ENCODE measurements at places on chromosomes 2 and 18. TPM values are rescaled to one million over a fixed set of nuclear protein-coding genes. Genes with fewer than 3 reads are reported as not detected.
A peak's percentile ranks its signal among the peaks of the same experiment; 100 is the strongest.

RBM43 gene
- 6.8 TPM for total RNA-seq

DNA sequence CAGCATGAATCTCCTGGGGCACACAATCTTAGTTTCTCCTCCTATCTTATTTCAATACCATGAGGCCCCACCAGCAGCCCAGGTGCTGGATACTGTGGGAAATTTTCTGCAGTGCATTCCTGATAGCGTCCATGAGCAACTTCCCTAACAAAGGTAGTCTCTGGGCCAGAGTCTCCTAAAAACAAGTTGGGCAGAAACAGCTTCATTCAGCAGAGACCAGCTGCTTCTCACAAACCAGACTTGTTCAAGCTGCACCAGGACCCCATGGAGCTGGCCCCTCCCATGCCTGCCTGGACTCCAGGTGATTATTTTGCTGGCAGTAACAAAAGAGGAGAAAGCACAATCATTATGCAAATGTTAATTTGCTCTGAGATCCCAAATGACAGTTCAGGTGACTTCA is 31.4 kb downstream of the MYO5B start:
- DNase-seq, result no peak

DNA sequence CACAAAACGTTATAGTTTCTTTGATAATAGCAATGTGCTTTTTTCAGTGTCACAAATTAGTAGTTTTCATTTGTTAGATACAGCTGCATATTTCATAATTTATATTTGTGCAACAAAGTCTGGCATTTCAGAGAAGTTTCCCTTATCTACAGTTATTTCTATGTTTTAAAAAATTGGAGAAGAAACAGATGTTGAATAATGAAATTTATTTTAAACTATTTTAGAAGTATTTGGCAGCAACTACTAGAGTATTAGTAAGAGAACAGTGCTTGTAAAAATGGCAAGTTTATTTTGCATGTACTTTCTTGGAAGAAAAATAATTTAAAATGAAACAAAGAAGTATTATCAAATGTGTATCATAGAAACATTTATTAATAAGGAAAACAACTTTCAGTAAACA is 68.6 kb upstream of the COL5A2 start:
- peak; percentile 10 for DNase-seq

GAD1 gene
- 0.13 TPM for total RNA-seq

MAPK4 gene
- 0.22 TPM for total RNA-seq

DNA sequence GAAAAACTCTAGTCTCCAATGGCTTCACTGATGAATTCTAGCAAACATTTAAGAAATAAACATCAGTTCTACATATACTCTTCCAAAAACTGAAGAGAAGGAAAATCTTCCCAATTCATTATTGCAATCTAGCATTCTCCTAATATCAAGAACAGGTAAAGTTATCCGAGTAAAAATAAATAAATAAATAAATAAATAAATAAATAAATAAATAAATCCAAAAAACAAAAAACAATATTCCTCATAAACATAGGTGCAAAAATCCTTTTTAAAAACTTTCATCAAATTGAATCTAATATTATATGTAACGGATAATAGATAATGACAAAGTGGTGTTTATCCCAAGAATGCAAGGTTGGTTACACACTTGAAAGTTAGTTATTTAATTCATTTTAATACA is 58.4 kb upstream of the TMEM247 start:
- DNase-seq, result no peak

DNA sequence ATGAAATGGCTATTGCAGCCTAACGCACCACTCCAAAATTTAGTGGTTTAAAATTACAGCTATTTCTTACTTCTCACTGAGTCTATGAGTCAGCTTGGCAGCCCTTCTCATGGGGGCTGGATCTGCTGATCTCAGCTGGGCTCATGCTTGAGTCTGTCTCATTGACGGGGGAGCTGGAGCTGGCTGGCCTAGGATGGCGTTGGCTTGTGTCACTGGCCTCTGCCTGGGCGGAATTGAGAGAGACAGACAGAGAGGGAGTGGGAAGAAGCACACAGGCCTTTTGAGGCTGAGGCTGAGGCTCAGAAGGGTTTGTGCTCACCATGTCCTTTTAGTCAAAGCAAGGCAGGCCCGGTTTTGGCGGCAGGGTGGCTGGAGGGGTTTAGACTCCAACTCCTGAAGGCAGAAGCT is 412.1 kb upstream of the MYT1L start:
- DNase-seq, result peak; percentile 71

PXDN gene
- total RNA-seq, result 291 TPM

DNA sequence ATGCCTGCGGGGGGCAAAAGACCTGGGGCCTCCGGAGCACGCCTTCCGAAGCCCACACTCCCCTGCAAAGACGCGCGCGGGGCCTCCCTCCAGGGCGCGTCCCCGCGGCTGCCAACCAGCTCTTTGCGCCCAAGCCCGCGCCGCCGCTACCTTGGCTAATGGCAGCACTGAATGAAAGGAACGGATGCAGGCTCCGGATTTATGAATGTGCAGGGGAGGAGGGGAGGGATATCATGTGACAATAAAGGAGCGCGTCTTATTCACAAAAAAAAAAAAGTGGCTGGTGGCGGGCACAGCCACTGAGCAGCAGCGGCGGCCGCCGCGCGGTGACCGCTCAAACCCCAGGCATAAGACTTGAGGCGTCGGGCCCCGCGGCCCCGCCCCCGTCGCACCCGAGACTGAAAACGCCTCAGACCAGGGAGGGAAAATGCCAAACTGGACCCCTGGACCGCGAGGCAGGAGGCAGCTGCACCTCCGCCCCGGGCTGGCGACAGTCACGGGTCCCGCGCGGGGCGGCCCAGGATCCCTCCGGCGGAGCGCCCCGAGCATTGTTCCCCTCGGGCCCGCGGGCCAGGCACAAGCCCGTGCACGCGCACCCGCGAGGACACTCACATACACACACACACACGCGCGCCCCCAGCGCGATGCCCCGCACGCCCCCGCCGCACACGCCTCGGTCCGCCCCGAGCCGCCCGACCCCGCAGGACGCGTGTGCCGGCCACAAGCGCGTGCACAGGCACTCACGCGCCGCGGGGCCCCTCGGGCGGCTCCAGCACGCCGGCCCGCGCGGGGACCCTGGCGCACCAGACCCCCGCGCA is 1.6 kb downstream of the SPRED2 start:
- peak; percentile 70 for DNase-seq

GRCh38 chr2:72892506-72893173 is 5.4 kb downstream of the SPR start:
- DNase-seq, result peak; percentile 91

NDC80 gene
- 10.9 TPM for total RNA-seq

- peak; percentile 64 for DNase-seq
These were observed 117.7 kb upstream of the ACVR1C start for GRCh38 chr2:157746234-157746950.

GRCh38 chr2:44244135-44244871 is 31.0 kb upstream of the SLC3A1 start:
- peak; percentile 80 for DNase-seq

DNA sequence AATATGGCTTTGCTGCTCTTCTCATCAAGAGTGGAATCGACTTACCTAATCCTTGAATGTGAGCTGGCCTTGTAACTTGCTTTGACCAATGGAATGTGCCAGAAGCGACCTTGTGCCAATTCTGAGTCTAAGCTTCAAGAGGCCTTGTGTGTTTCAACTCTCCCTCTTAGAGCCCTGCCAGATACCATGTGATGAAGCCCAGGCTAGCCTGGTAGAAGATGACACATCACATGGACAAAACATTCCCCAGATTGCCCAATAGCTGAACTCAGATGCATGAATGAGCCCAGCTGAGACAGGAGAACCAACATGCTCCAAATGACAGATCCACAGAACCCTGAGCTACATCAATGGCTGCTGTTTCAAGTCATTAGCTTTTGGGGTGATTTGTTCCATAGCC is 4.2 kb upstream of the KLHL14 start:
- DNase-seq, result peak; percentile 15

GCG gene
- not detected for total RNA-seq

GRCh38 chr2:31334311-31335026 is 80.1 kb downstream of the XDH start:
- peak; percentile 57 for DNase-seq

GRCh38 chr2:166444306-166444705 is 49.7 kb downstream of the SCN7A start:
- DNase-seq, result no peak

GRCh38 chr2:68225119-68225632 is 27.2 kb downstream of the PPP3R1 start:
- peak; percentile 32 for DNase-seq

DNA sequence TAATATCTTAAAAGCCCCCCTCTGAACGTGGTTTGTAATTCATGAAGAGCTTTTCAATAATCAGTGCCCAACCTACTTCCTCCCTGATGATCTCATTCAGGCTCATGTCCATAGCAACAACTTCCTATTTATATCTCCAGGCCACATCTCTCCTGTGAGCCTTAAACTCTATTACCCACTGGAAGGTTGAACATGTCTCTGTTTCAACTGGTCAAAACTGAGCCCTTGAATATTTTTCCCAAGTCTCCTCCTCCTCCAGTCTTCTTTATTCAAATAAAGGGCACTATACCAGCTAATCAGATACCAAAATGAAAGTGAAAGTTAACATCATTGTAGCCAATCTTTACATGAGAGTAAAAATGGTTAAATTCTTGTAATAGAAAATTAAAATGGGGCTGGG is 63.7 kb upstream of the ITGA4 start:
- DNase-seq, result peak; percentile 82

ALKAL2 gene
- not detected for total RNA-seq

DNA sequence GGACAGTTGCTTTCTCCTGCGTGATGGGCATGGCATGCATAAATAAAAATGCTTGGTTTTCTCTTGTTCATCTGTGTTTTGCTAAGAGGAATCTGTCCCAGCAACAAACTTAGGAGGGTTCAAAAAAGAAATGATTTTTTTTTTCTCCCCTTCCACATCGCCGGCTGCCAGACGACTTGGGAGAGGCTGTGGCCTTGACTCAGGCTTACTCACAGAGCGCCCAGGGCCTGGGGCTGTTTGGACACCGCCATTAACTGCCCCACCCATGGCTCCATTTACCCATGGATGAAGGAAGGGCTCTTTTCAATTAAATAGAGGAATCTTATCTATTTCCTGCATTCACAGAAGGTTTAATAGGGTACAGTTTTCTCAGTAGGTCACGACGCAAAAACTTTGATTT is 22.3 kb upstream of the SERPINB5 start:
- DNase-seq, result peak; percentile 88

ALK gene
- not detected for total RNA-seq

DNA sequence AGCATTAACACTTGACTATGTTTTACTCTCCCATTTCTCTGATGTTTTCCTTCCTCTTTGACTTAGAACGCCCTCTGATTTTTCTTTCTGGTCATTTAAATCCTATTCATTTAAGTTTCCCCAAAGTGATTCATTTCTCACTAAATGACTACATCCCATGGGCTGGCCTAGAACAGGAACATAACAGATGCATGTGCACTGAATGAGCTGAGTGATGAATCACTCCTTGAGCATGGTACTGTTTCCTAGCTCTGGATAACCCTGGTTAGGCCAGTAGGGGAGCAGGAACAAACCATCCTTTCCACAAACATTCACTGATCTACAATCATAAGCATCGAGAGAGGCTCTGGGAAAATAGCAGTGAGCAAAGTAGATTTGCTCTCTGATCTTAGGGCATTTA is 221.9 kb upstream of the SETBP1 start:
- peak; percentile 90 for DNase-seq

DNA sequence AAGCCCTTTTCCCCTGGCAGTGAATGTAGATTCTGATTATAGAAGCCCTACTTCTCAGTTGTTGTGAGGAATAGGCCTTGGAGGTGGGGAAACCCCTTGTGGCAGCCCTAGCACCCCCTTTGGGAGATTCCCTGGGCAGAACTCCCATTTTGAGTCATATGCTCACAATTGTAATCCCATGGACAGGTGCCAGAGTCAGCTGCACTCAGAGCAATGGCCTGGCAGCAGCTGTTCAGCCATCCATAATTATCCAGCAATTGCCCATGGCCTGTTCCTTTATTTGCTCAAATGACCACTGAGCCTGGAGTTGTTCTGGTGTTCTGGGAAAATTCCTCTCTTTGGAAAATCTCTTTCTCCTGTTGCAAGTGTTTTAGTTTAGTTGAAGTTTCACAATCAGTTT is 71.7 kb downstream of the PTRHD1 start:
- peak; percentile 87 for DNase-seq

MBD1 gene
- total RNA-seq, result 60.7 TPM

DNA sequence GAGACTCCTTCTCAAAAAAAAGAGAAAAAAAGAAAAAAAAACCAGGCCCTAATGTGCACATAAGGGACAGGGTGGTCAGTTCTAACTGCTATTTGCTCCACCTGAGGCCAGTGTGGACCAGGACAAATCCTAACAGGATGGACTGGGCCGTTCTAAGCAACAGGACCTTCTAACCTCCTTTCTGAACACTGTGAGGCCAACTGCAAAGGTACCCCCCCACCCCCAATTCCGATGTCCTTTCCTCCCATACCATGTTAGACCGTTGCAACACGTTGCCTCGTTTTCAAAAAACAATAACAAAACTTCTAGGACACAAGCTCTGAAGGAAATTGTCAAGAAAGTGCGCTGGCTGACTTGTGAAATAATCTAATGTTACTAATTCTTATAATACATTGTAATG is 1.2 kb downstream of the THAP4 start:
- DNase-seq, result peak; percentile 36

GRCh38 chr2:232802091-232802490 is 25.7 kb upstream of the KCNJ13 start:
- no peak for DNase-seq

GRCh38 chr2:128347701-128348539 is 29.3 kb upstream of the HS6ST1 start:
- DNase-seq, result peak; percentile 71

DNA sequence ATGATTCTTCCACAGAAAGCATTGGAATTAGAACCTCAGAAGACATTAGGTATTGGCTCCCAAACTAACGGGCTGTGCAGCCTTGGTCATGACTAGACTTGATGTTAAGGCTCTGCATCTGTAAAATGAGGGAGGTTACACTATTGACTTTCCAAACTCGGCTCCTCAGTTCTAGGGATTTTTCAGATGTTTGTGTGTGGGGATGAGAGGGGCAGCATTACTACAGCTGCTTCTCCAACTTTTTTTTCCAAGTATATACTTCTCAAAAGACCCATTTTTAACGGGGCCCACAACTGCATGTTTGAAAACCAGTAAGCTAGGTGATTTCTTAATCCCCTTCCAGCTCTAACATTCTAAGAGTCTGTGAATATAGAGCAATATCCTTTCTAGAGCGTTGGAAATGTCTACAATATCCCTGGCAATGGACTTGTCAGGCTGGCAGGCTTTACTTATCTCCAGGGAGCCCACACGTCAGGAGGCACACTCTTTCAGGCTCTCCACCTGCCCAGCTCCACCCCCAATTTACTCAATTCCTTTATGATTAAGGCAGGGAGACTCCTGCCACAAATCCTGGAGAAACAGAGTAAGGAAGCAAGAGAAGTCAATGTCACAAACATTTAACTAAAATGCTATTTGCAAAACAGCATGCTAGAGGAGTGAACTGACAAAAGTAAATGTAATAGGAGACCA is 844 bp upstream of the MPV17 start:
- peak; percentile 26 for DNase-seq

ASPRV1 gene
- under 0.01 TPM for total RNA-seq

DNA sequence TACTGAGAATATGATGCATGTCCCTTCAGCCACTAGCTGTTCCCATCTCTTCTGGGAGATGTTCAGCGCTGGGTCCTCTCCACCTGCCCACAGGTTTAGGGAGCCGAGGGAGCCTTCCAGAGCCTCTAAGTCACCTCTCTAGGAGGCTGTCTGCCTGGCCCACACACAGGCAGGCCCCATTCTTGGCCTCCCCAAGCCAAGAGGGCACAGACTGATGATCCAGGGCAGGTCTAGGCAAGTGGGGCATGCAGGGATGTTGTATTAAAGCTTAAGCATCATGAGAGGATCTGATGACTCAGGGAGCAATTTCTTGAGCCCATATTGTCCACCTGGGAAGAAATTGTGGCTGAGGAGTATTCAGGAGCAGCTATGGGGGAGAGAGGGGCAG is 19.9 kb downstream of the TMSB10 start:
- DNase-seq, result no peak

GRCh38 chr2:72974436-72974754 is 57.1 kb downstream of the EMX1 start:
- no peak for DNase-seq

Data from GM23248 (cell line).